ENCODE measurements at places on chromosomes 4 and X. TPM values are rescaled to one million over a fixed set of nuclear protein-coding genes. Genes with fewer than 3 reads are reported as not detected.

The CD38 gene
- total RNA-seq, result 0.44 TPM

The FAM120C gene
- 6.1 TPM for total RNA-seq

The FGFR3 gene
- 0.89 TPM for total RNA-seq

The NXF2B gene
- not detected for total RNA-seq

The STK32B gene
- 3.8 TPM for total RNA-seq

The FHL1 gene
- 1,131 TPM for total RNA-seq

The YIPF7 gene
- 2.8 TPM for total RNA-seq

The CT83 gene
- not detected for total RNA-seq

The GPRIN3 gene
- total RNA-seq, result 4.3 TPM

The GAGE12H gene
- not detected for total RNA-seq

The TMSB4X gene
- 1,465 TPM for total RNA-seq

The GRIA3 gene
- 2.2 TPM for total RNA-seq

The FDCSP gene
- 0.13 TPM for total RNA-seq

The ADAMTS3 gene
- 4.5 TPM for total RNA-seq

The WAS gene
- 2.1 TPM for total RNA-seq

The F9 gene
- total RNA-seq, result not detected

The PABPC5 gene
- total RNA-seq, result 5.1 TPM

The DCAF16 gene
- total RNA-seq, result 32.5 TPM

The P2RY4 gene
- total RNA-seq, result 0.09 TPM

The TMPRSS11F gene
- total RNA-seq, result not detected

The ENPP6 gene
- 8.1 TPM for total RNA-seq

The LIMCH1 gene
- 104 TPM for total RNA-seq

The BMP3 gene
- total RNA-seq, result 2.0 TPM

The LGI2 gene
- total RNA-seq, result 2.6 TPM

The PDLIM3 gene
- total RNA-seq, result 541 TPM

The GJB1 gene
- total RNA-seq, result 0.04 TPM

The GYG2 gene
- 1.7 TPM for total RNA-seq

The PHEX gene
- total RNA-seq, result 4.9 TPM

The UCP1 gene
- total RNA-seq, result not detected

The SLITRK2 gene
- 0.31 TPM for total RNA-seq

The TEC gene
- 0.40 TPM for total RNA-seq

The SMIM10L2A gene
- 1.6 TPM for total RNA-seq

The DGKK gene
- not detected for total RNA-seq

The NUDT6 gene
- total RNA-seq, result 8.6 TPM

The RNF128 gene
- 0.09 TPM for total RNA-seq

The ABLIM2 gene
- total RNA-seq, result 3.1 TPM

The ATP6AP2 gene
- 47.1 TPM for total RNA-seq

The FRAS1 gene
- total RNA-seq, result 14.1 TPM

The SSX1 gene
- total RNA-seq, result not detected

The FAAH2 gene
- 0.49 TPM for total RNA-seq

The CFAP47 gene
- under 0.01 TPM for total RNA-seq

The GPR82 gene
- total RNA-seq, result 0.04 TPM

The INPP4B gene
- 55.1 TPM for total RNA-seq

The F8A2 gene
- total RNA-seq, result not detected

The C4orf51 gene
- not detected for total RNA-seq

The ASMT gene
- 0.13 TPM for total RNA-seq

The XG gene
- total RNA-seq, result 3.7 TPM

The SPANXN4 gene
- not detected for total RNA-seq

The SPANXN3 gene
- total RNA-seq, result not detected

The NPY1R gene
- 6.8 TPM for total RNA-seq

The DTHD1 gene
- not detected for total RNA-seq

The MTMR8 gene
- total RNA-seq, result 2.0 TPM

All from muscle of leg (tissue), 16 donors.